ENCODE measurements at places on chromosomes 16 and 17. TPM values are rescaled to one million over a fixed set of nuclear protein-coding genes. Genes with fewer than 3 reads are reported as not detected.
A peak's percentile ranks its signal among the peaks of the same experiment; 100 is the strongest.

DNA sequence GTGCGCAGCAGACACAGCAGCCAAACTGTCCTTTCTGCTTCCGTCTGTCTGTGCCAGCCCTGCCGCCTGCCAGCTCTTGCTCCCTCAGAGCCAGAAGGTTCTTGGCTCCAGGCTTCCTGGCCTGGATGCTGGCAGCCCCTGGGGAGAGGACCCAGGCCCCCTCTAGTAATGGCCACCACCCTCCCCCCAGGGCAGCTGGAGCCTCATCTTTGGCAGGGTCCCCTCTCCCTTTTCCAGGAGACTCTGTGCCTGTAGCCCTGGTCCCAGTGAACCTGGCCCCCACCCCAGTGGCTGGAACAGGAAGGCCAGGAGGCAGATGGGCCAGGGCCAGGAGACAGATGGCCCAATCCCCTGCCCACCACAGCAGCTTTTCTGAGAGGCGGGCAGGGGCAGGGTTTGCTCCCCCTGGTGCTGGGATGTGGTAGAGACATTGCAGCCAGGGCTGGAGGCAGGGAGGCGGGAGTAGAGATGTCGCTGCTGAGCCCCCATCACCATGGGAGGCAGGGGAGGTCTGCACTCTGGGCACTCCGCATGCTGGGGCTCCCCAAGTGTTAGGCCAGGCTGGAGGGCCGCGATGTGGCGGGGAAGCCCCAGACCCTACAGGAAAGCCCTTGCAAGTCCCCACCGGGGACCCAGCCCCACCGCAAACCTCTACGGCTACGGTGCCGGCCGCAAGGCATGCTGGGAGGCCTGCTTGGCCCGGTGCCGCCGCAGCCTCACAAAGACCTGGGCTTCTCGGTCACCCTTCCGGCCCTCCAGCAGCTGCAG lies 16.7 kb downstream of the UNC13D start:
- DNase-seq: peak; percentile 87

DNA sequence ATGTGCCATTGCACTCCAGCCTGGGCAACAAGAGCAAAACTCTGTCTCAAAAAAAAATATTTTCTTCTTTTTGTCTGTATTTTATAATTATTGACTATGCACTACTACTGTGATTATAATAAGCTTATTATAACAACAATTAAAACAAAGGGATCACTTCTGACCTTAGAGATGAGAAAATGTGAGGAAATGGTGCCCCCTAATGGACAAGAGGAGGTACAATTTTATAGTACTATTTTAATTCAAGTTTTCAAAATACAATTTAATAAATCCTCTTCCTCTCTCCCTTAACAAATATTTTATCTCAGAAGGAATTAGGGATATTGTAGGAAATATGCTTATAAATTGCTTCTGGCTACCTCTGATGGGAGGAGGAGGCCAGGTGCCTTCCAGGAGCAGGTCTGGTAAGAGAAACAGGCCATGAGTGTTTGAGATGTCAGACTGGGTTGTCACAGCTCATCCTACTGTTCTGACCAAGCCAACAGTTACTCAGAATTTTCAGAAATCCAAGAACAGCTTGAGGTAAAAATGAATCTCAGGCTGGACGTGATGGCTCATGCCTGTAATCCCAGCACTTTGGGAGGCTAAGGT lies 14.0 kb downstream of the VPS53 start:
- no peak for DNase-seq

DNA sequence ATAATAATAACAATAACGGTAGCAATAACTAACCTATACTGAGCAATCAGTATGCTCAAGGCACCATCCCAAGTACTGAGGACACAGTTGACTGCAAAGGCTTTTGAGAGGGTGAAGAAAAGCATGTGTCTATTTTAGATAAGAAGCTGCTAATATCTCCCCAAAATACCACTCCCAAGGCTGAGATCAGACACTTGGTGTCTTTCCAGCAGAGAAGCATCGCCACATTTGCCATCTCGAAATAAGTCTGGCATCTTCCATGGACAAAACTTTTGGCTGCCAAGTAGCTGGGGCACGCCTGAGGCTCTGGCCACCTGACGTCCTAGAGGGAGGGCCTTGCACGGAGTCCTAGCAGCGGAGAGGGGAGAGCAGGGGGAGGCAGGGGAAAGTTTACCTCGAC lies 39.0 kb downstream of the ZNF423 start:
- no peak for DNase-seq

PIMREG gene
- total RNA-seq: not detected

- DNase-seq: no peak
Measured at GRCh38 chr17:44961921-44962350, 6.2 kb downstream of the C1QL1 start.

GAST gene
- not detected for total RNA-seq

MYO15B gene
- total RNA-seq: 48.2 TPM

GRCh38 chr17:34307110-34307509 lies 12.1 kb upstream of the CCL8 start:
- peak; percentile 39 for DNase-seq

RHBDL3 gene
- total RNA-seq: 3.1 TPM

- no peak for DNase-seq
Measured at GRCh38 chr17:412211-413015, 59.8 kb upstream of the RPH3AL start.

ANKRD40CL gene
- total RNA-seq: not detected

DNA sequence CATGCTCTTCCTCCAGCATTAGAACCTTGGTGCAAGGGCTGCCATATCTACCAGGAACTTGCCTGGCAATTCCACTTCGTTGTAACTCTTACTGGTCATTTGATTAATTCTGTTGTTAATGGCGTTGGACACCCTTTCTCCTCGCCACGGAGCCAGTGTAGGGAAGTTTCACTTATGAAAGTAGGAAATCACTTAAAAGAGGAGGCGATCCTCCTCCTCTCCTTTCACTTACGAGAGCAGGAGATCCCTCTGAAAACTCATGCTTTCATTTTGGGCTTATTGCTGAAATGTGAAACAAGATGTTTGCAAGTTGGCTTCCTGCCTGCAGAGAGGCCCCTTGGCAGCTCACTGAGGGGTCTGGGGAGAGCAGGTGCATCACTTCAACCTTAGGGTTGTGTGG lies 226.0 kb downstream of the SNX29 start:
- no peak for DNase-seq

DNA sequence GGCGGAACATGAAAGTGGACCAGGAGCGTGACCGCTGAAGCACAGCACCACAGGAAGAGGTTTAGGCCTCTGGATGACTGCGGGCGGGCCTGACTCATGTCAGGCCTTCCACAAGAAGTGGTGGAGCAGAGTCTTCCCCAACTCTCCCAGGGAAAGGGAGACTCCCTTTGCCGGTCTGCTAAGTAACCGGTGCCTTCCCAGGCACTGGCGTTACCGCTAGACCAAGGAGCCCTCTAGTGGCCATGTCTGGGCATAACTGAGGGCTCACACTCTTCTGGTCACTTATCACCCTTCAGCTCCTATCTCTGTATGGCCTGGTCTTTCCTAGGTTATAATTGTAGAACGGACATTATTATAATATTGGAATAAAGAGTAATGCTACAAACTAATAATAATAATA lies 1931.9 kb downstream of the TP53TG3F start:
- DNase-seq: peak; percentile 41

MT1A gene
- total RNA-seq: 2.3 TPM

DNA sequence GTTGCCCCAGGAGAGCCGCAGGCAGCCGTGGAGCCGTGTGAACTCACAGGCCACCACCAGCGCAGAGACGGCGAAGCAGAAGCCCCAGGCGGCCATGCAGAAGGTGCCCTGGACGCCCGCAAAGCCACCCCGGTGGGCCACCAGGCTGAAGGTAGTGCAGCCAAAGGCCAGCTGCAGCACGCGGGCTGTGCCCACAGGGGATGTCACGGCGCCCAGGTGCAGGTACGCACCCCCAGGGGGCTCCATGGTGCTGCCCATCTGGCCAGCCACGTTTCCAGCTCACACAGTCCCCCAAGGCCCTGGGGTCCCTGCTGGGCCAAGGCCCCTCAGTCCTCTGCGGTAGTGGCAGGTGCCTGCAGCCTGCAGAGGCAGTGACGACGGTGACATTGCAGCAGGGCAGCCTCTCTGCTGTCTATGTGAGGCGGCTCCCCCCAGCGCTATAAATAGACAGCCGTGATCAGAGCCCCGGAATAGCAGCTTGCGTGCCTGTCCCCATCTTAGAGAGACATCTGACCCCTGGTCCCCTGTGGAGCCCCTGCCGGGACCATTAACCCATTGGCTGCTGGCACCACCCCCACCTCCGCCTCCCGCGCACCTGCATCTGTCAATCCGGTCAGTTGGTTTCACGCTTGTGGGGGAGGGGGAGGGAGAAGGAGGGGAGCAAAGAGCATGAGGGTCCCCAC lies 4.5 kb upstream of the PYCR1 start:
- DNase-seq: peak; percentile 77

VKORC1 gene
- 39.9 TPM for total RNA-seq

NOD2 gene
- 0.45 TPM for total RNA-seq

TBC1D3I gene
- 0.20 TPM for total RNA-seq

Measured in left ventricle myocardium superior (tissue), 1 donor.